ENCODE measurements at places on chromosomes 3 and 15.

GRCh38 chr3:105906836-105907235, 38.0 kb upstream of the CBLB start:
- DNase-seq, result no peak

DNA sequence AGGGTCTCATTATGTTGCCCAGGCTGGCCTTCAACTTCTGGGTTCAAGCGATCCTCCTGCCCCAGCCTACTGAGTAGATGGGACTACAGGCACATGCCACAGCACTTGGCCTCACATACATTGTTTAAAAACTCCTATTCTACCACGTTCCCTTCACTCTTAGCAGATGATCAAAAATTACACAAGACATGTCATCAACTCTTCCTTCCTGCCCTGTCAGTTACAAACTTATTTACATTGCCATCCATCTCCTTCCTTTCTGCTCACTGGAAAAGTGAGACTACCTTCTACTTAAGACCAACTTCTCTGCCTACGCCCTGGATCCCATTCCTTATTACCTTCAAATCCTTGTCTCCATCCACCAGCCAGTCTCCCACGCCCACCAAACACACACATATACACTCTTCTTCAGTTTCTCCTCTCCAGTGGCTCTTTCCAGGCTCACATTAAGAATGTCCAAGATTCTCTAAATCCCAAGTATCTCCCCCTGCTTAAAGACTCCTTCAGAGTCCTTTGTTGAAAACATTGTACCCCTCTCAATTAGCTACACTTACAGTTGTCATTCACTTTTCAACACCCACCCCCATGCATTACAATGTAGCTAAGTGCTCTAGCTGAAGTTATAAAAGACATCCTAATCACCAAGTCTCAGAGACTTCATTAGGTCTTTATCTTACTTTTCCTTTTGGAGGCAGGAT, 4.3 kb downstream of the PEAK1 start:
- DNase-seq, result peak; percentile 27

DNA sequence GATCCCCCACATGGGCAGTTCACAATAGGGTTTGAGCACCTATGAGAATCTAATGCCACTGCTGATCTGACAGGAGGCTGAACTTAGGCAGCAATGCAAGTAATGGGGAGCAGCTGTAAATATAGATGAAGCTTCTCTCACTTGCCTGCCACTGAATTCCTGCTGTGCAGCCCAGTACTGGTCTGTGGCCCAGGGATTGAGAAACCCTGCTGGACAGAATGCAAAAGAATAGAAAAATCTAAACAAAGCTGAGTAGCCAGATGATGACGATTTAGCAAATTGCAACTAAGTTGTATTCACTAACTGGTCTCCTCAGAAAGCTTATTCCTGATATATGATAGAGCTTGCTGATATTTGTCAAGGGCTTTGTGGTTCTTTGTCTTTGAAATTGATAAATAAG, 34.3 kb upstream of the APH1B start:
- no peak for DNase-seq

DNA sequence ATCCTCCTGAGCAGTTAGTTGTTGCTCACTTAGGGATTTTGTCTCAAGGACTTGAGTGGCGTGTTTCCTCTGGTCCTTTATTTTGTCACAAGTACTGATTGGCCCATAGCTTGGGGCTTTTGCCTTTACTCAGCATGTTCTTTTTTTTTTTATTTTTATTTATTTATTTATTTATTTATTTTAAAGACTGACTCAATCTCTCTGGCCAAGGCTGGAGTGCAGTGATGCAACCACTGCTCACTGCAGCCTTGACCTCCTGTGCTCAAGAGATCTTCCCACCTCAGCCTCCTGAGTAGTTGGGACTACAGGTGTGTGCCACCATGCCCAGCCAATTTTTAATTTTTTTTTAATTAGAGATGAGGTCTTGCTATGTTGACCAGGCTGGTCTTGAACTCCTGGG, 223.9 kb upstream of the TPM1 start:
- DNase-seq, result no peak

DNA sequence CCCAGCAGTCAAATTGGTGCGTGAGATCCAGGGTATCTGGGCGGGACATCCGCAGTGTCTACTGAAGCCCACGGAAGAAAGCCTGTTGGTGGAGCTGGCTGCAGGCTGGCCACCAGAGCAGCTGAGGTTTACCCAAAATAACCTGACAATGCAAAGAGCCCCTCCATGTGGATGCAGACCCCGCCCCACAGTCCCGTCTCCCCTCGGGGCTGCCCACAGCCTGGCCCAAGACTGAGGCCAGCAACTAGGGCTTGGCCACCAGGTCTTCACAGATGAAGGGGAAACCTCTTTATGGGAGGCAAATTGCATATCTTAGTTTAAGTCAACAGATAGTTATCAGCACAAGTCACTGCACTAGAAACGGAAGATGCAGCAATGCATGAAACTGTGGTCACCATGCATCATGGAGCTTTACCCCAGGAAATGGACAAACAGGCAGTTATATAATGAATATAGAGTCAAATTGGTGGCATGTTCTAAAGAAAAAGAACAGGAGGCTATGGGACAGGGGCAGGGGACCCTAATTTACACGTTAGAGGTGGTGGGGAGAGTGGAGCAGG, 86.3 kb downstream of the ARNT2 start:
- DNase-seq, result no peak

DNA sequence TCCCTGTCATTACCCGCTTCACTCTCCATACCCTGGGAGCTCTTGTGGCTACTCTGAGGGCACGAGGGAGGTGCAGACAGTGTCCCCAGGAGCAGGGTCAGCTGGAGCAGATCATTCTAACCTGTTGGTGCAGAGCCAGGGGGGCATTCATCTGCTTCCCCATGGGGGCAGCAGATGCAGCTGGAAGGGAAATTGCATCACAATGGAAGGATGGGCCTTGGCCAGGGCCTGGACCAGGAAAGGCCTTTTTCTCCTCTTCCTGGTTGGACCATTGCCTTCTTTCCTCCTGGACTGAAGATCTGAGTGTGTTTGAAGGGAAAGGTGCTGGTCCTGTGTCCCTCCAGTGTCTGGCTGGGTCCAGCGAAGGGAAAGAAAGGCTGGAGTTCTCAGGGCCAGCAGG, 55.7 kb downstream of the EPHB1 start:
- no peak for DNase-seq

DNA sequence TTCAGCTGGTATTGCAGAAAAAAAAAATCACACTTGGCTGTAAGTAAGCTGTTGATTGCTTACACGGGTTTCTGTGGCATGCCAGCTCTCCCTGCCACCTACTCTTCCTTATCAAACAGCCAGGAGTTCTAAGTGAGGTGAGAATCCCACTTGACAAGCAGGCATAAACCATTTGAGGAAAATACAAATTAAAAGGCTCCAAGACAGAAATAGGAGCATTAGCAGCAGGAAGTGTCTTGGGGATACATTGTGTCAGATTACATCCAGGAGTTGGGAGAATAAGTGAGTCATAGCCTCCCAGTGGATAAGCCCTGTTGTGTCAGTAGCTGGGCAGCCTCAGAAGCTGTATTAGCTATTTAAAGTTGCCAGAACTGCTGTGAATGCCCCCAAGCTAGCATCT, 256.0 kb downstream of the CNTN4 start:
- DNase-seq, result no peak

DNA sequence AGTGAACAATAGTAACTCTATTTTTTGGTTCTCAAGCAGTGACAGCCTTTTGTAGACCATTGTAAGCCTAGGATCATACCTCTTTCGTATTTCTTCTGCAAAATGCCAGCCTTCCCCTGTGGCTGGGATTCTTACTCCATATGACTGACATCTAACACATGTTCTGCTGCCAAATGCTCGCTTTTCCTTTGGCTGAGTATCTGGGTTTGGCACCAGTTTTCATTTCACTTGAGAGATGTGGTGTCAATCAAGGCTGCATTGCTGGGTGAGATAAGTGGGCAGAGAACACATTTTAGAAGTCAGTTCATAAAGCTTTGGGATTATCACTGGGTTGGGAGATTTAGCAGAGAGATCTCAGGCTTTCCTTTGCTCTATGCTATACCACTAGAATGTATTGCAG, 514.7 kb upstream of the SGO1 start:
- no peak for DNase-seq

- no peak for DNase-seq
Measured at GRCh38 chr3:184275381-184275701, 481 bp upstream of the ECE2 start.

DNA sequence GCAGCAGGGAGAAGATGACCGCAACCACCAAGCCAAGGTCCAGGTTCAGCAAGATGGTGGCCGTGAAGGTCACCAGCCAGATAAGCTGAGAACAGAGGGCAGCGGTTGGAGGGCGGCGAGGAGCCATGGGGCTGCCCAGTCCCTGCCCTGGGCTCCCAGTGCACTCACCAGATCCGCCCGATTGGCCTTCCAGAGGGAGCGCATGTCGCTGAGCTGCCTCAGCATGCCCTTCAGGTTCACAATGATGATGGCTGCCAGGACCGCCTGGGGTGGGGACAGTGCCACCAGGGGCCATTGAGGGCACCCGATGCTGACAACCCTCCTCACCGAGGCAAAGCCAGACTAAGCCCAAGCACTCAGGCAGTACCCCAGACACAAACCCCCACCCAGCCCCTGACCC, 5.4 kb downstream of the SLC26A6 start:
- no peak for DNase-seq

GRCh38 chr15:90456236-90456635, 68.2 kb downstream of the IQGAP1 start:
- no peak for DNase-seq

- DNase-seq, result no peak
Measured at GRCh38 chr15:93223803-93224202, 134.8 kb upstream of the RGMA start.

DNA sequence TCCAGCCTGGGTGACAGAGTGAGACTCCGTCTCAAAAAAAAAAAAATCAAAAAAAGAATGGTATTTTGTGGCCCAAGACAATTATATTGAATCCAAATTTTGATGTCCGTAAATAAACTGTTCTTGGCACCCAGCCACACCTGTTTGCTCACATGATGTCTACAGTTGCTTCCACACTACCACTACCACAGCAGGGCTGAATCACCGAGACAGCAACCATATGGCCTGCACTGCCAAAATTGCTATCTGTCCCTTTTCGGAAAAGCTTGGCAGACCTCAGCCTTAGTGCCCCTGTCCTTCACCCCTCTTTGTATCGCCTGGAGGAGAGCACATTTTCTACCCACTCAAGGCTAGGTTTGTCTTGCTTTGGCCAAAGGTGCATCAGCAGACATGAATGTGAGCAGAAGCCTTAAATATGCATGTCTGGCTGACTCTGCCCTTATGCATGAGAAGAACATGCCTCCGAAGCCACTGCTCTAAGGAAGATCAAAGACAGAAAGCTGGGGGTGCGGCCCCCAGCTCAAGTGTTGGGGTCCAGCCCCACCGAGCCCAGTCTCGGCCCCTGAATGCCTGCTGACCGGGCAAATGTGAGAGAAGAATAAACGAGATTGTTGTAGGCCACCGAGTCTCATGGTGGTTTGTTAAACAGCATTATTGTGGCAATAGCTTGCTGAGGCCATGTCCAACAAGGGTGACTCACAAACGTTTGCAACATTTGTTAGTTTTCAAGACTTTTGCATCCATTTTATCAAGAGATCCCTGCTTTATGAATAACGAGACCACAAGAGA, 108.1 kb downstream of the TPRA1 start:
- no peak for DNase-seq

- DNase-seq, result no peak
Measured at GRCh38 chr3:56467801-56468183, 475 bp downstream of the ERC2 start.

- peak; percentile 46 for DNase-seq
Measured at GRCh38 chr3:124559846-124560574, 170.2 kb upstream of the UMPS start.

DNA sequence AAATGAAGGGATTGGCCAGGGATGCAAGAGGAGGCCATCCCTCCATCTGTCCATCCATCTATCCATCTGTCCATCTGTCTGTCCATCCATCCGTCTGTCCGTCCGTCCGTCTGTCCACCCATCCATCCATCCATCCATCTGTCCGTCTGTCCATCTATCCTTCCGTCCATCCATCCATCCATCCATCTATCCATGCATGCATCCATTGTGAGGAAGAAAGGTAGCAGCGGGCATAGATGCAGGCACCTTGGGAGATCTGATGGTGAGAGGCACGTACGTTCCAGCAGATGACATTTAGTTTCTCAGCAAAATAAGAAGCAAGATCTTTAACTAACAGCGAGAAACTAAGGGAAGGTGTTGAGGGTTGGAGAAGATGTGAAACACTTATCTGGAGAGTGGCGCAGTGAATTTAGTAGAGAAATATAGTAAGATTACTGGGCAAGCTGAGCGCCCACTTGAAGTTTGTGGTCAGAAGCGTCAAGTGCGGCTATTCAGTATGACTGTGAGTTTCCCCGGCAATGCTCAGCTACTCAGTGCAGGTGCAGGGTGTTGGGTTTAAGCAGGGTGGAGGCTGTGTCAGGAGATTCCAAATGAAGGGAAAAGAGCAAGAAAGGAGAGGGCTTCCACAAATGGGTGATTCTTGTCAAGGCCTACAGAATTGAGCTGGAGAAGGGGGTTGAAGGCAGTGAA, 22.4 kb upstream of the SRP14 start:
- no peak for DNase-seq

DNA sequence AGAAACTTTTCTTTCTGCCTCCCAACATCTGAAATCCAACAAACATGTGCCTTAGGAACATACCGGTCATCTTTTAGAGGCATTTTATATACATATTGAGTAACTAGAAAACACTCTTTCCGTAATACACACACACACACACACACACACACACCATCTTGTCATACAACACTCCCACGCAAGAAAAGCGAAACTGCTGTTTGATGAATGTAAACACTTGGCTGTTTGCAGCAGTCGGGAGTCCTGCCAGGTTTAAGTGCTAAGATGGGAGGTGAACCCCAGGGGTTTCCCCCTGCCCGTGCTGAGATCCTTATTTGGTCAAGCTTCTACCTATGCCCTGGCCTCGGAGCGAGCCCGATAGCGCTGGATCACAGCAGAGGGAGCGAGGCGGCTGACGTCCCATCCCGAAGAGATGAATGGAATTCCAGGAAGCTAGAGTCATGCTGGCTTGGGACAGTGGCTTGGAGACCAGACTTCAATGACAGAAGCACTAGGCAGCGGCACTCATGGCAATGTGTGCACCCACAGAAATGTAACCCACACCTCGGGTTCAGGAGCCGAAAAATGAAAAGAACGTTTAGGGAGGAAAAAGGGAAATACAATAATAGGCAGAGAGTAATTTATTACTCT, 1.3 kb upstream of the THBS1 start:
- DNase-seq, result no peak

GRCh38 chr3:144272680-144273079, 301.1 kb downstream of the DIPK2A start:
- DNase-seq, result no peak

GRCh38 chr15:74775132-74775562, 6.7 kb upstream of the CSK start:
- DNase-seq, result peak; percentile 25

GRCh38 chr3:122893754-122894668, 99.1 kb downstream of the SLC49A4 start:
- DNase-seq, result no peak

DNA sequence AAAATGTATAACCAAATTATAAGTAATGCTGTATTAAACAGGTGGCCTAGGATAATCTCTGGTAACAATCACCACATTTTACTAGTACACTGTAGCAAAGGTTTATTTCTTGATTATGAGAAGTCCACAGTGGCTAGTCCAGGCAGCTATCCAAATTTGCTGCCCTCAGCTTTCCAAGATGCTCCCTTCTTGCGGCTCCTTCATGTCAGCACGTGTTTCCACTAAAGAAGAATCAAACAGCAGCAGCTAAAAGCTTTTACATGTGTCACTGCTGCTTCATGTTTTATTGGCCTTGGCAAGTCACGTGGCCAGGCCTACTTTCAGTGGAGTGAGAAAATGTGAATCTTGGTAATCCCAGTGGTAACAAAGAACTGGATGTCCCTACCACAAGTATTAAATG, 5.6 kb upstream of the RBMS3 start:
- no peak for DNase-seq

GRCh38 chr3:9137676-9138075, 111.8 kb downstream of the SRGAP3 start:
- DNase-seq, result no peak

All from Kasumi-1 (cell line).